ENCODE measurements at places on chromosomes 11 and 22.

GRCh38 chr11:63505857-63506528 lies at the start of gene LGALS12:
Gene LGALS12, plus strand, starts transcription at chr11:63506084. Its CDS starts 375 bp downstream, at chr11:63506459.
- DNase-seq = no peak

GRCh38 chr11:81497202-81497804 lies 1236.4 kb downstream of the FAM181B start:
- DNase-seq = no peak

GRCh38 chr22:22554587-22555284 lies 4.3 kb downstream of the PRAME start:
- DNase-seq = no peak

DNA sequence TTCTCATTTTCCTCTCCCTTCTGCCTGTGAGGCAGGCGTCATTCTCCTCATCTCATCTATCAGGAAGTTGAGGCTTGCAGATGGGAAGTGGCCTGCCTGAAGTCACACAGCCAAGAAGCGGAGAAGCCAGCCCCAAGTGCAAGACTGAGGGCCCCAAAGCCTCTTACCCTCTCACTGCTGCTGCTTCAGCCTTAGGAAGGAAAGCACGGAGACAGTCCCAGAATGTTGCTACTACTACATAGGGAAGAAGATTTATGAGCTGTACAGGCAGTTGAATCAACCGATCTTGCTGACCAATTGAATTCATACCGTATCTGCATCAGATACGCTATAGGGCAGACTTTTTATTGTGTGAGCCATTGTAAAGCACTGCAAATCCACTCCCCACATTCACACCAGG lies 89.0 kb downstream of the CWC15 start:
- DNase-seq = no peak

- no peak for DNase-seq
Observed at GRCh38 chr22:47388331-47388730, 625.9 kb downstream of the TBC1D22A start.

DNA sequence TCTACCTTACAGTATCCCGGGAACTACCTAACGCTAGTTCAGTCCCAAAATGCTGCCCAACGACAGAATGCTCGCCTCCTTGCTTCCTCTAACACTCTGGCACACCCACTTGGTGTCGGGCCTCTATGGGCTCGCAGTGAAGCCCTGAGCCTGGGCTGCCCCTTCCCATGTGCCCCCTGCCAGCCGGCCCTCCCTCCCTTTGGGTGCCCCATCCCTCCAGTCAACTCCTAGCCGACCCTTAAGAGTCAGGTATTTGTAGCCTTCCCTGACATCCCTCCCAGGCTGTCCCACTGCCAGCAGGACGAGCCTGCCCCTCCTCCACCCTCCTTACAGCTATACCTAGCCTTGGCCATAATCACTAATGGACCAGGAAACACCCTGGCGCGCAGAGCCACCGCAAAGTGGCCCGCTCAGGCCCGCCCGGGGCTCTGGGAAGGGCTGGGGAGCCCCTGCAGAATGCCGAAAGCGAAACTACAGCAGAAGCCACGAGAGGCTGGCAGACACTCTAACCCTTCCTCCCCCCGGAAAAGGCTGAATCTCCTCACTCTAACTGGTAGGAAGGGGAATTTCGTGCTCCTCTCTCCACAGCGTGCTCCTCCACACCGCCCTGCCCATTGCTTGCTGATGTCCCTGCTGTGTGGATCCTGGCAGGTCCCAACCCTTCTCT lies 8.2 kb downstream of the CBX7 start:
- DNase-seq = peak; percentile 75

- peak; percentile 63 for DNase-seq
Observed at GRCh38 chr11:76621868-76622267, 48.7 kb downstream of the LRRC32 start.

GRCh38 chr11:94089341-94089740 lies 39.3 kb upstream of the PANX1 start:
- no peak for DNase-seq

- no peak for DNase-seq
Observed at GRCh38 chr11:33721426-33721825, 14.8 kb downstream of the CD59 start.

DNA sequence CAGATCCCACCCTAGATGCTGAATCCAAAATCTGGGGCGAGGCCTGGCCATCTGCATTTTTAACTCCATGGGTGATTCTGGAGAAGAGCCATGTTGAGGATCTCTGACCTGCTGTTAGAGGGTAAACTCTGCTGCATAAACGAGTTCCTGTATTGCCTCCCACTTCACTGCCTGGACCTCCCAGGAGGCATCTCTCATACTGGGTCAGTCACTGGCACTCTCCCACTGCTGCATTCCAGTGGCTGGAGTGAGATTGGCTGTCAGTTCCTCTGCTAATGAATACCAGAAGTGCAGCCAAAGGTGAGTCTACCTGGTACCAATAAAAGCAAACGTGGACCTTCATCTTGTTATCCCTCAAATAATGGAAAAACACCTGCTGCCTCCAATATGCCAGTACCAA lies 10.3 kb downstream of the POLDIP3 start:
- DNase-seq = no peak

All from cardiac septum (tissue), 1 donor.